AG08396 (cell line): ENCODE measurements at places on chromosomes 4 and X.

DNA sequence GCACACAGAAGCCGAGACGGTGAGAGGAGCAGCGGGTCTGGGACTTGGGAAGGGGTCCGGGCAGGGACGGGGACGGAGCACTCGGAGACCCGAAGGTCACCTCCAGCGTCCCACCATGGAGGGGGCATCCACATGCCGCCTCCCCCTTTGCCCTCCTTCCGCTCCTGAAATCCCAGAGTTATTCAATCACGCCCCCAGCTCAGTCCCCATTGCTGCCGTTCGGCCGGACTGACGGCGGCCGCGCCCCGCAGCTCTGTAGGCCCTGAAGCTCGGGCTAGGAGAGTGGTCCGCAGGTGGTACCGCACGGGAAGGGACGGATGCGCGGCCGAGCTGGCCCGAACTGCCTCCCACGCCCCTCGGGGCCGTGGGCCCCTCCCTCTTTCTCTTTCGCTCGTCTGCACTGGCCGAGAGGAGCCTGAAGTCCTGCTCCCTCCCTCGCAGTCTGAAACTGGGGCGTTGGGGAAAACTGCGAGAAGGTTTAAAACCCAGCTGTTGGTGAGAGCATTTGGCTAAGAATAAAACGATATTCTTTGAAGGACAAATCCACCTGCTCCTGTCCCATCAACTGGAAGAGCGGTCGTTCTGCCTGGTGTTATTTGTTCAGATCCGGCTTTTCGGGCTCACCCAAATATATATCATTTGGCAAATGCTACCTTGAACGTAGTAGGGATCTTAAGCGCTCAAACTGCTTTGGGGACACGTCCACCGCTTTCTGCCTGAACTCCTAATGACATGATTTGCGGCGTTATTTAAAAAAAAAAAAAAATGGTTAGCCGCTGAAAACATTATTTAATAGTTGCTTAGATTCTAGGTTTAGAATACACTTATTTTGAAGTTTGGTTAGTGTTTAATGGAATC lies 719 bp downstream of the USO1 start:
- peak; percentile 73 for DNase-seq

DNA sequence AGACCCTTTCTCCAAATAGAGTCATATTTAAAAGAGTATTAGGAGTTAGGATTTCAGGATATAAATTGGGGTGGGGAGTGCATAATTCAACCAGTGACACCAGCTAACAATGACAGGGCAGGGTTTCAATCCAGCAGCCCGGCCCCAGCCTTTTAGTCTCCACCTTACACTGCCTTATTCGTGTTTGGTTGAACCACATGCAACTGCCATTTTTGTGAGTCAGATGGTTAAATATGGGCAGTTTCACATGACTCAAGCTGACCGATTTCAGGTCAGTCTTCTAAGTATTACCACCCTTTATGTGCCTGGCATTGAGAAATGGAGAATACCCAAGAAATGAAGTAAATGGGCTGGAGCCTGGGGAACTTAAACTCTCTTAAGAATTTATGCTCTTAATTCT lies 102.8 kb downstream of the STOX2 start:
- DNase-seq, result peak; percentile 39

DNA sequence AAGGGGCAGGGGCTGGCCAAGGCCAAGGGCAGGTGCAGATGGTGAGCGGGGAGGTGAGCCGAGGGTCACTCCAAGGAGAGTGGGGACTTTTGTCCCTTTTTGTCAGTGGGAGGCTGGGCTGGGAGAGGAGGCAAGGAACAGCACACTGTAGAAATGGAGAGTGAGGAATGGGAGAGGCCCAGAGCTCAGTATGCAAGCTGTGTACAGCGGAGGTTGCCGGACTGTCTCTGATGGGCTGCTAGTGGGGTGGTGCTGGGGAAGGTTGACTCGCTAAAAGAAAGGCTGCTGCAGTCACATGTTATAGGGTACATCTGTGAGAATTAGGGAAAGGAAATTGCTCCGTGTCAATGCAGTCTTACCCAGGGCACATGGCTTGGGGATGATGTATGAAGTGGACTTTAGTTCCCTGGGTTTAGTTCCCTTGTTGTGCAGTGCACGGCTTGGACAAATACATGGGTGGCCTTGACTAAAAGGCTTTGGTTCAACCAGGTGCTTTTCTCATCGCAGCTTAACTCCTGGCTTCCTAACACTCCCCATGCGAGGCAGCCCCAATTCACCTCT lies 57.1 kb upstream of the STX18 start:
- DNase-seq, result no peak

DNA sequence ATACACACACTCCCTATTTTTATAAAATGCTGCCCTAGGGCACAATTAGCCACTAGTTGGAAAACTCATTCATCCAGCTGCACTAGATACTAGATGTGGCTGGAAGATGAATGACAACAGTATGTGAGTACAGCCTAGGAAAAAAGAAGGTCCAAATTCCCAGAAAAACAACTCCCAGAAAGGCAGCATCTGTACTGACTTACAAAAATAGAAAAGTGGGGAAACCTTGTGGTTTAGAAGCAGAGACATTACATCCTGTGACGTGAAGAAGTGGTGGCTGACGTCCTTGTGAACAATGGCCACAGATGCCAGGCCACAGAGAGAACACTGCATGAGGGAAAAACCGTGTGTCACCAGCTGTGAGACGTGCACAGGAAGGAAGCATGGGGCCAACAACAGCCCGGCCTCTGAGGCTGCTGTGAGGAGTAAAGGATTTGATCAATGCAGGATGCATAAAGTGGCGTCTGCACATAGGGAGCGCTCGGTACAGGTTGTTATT lies 81.2 kb downstream of the SPRY1 start:
- no peak for DNase-seq

- DNase-seq, result no peak
Measured at GRCh38 chr4:82125787-82126297, 247.9 kb downstream of the HNRNPD start.

DNA sequence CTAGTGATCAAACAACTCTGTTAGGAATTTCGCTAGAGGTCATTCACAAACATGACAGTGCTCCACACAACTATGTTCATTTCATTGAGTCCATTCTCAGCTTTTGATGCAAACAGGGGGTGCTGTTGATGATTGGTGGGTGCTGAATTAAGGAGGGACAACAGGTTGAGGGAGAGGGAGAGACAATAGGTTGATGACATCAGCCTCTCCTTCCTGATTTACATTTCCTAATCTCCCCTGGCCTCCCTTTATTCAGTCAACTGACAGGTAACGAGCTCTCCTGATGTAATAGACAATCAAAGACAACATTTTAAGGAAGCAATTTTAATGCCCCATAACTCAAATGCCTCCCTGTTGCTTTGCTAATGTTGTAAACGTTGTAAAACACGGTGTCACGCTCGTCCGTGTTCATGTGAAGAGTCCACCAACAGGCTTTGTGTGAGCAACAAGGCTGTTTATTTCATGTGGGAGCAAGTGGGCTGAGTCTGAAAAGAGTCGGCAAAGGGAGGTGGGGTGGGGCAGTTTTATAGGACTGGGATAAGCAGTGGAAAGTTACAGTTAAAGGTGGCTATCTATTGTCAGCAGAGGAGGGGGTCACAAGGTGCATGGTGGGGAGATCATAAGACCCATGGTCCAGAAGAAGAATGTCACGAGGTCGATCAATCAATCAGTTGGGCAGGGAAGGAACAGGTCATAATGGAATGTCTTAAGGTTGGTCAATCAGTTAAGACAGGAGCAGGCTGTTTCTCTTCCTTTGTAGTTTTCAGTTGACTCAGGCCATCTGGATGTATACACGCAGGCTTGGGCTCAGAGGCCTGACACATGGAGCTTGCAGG lies 4.8 kb upstream of the GAR1 start:
- no peak for DNase-seq

DNA sequence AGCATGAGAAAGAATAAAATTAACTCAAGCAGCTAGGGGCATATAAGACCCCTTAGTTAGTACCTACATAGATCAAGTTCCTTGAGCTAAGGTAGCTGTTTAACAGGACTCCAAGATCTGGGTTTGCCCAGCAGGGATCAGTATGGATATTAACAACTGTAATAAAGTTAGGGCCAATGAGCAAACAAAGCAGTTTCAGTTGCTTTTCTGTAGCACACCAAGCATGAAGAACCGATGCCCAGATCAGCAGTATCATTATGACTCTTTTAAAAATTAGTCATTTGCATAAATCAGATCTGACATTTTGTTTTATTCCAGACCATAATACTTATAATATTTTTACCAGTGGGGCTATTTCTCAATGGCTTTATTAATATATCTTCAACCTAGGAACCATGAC lies 80.9 kb downstream of the C4orf33 start:
- no peak for DNase-seq

DNA sequence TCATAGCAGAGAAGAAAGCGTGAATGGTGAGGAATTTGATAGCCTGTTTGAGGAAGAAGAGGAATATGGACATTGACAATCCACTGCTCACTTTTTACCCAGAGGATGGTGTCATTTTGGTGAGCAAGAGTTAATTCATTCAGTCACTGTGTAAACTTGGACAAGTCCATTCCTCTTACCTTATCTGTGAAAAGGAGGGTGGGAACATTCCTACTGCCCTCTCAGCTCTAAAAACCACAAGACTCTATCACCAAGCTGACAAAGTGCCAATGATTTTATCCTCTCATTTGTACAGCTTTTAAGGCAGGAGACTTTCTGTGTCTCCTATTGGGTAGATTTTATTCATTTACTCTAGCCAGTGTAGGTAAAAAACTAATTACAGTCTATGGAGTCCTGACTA lies 103.8 kb downstream of the LUZP4 start:
- DNase-seq, result no peak

DNA sequence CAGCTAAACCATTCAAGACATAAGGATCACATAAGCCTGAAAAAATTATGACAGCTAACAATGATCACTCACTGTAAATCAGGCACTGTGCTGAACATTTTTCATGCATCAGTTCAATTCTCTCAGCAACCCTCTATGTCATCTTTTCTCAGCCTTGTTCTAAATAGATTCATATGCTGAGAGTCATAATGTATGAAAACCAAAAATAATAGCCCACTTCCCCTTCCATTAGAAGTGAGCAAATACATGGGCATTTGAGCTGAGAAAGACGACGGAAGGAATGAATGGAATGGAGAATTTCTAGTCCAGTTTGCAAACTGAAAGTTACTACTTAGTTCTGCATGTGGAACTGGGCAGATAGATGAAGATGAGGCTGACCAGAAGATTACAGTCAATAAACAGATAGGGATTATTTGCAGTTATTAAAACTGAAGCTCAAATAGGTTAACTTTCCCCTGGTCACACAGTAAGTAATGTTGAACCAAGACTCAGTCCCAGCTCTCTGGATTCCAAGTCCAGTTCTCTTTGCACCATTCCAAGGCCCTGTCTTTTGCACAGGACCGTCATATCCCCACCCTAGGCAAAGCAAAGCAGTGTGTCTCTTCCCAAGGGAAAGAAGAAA lies 1.6 kb upstream of the SH3RF1 start:
- peak; percentile 64 for DNase-seq

- DNase-seq, result no peak
Measured at GRCh38 chr4:149211876-149212275, 603.8 kb downstream of the IQCM start.

- DNase-seq, result no peak
Measured at GRCh38 chrX:10501611-10502010, 118.8 kb downstream of the MID1 start.

DNA sequence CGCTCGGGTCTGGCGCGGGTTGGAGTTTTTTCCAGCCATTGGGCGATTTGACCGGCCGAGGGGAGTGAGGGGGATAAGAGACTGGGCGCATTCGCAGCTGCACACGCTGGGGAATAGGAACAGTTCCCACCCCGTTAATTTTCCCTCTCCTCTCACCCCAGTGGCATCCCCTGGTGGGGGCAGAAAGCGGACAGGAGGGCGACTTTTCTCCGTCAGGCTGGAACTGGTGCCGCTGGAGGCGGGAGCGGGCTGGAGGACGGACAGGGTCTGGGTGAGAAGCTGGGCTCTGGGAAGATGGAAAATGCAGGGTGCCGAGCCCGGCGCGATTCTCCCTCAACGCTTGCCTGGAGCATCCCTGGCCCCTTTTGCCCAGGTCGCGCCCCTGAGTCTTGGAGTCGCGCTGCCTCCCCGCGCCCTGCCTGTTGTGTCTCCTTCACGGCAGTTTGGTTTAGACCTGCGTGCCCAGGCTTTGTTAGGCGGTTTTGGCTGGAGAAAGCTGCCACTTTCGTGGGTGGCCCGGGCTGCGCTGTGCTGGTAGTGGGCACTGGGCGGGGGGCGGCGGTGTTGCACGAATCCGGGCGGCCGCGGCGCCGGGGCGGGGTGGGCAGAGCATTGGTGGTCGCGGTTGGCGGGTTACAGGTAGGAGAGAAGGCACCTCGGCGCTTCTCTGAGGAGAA lies 2.0 kb downstream of the ADGRL3 start:
- peak; percentile 6 for DNase-seq
